GM23248 (cell line): ENCODE measurements at places on chromosomes 12 and 14. TPM values are rescaled to one million over a fixed set of nuclear protein-coding genes. Genes with fewer than 3 reads are reported as not detected.

GRCh38 chr12:29534935-29535334 is 37.4 kb upstream of the OVCH1 start:
- no peak for DNase-seq

Gene LMNTD1
- total RNA-seq = 0.13 and 0.43 TPM in 2 replicates

DNA sequence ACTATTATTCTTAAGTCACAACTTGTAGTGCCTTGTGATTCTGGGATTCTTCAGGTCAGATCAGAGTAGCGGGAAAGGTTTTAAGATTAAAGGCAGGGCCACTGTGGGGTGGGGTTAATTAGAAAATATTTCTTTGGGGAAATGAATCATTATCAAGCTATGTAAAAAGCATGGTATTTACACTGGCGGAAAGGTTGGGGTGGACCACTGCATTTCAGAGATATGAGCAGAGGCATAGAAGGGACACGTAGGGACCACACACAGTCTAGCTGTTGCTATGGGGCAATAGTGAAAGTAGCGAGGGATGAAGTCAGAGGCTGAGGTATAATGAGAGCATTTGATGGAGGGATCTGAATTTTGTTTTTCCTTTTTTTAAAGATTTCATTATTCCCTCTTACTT is 31.7 kb upstream of the KCNH3 start:
- DNase-seq = peak; percentile 79

- DNase-seq = peak; percentile 45
Measured at GRCh38 chr12:123712780-123713319, 697 bp downstream of the ATP6V0A2 start.

GRCh38 chr12:6241495-6241894 is 41.3 kb downstream of the CD9 start:
- DNase-seq = no peak

DNA sequence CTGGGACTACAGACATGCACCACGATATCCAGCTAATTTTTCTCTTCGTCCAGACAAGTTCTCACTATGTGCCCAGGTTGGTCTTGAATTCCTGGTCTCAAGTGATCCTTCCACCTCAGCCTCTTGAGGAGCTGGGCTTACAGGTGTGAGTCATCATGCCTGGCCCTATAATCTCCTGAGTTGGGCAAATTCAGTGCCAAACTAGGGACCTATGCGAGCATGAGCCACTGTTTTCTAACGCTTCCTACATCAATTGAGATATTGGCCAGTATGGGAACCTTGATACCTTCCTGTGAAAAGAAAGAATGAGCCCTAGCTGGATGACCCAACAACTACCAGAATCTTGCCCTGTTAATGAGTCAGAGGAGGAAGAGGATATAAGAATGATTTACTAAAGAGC is 585.2 kb downstream of the C12orf50 start:
- peak; percentile 2 for DNase-seq

GRCh38 chr14:38512236-38512635 is 256.3 kb upstream of the CLEC14A start:
- DNase-seq = no peak

Gene IL26
- total RNA-seq = not detected in 2 replicates

Gene SDR9C7
- total RNA-seq = not detected in 2 replicates

GRCh38 chr12:104749545-104749944 is 208.5 kb downstream of the SLC41A2 start:
- DNase-seq = no peak

Gene TAC3
- not detected in 2 replicates for total RNA-seq

Gene C12orf60
- total RNA-seq = 1.2 and 2.3 TPM in 2 replicates

Gene FRMD6
- 795 and 861 TPM in 2 replicates for total RNA-seq

GRCh38 chr14:97379091-97379531 is 581.9 kb downstream of the VRK1 start:
- DNase-seq = no peak

DNA sequence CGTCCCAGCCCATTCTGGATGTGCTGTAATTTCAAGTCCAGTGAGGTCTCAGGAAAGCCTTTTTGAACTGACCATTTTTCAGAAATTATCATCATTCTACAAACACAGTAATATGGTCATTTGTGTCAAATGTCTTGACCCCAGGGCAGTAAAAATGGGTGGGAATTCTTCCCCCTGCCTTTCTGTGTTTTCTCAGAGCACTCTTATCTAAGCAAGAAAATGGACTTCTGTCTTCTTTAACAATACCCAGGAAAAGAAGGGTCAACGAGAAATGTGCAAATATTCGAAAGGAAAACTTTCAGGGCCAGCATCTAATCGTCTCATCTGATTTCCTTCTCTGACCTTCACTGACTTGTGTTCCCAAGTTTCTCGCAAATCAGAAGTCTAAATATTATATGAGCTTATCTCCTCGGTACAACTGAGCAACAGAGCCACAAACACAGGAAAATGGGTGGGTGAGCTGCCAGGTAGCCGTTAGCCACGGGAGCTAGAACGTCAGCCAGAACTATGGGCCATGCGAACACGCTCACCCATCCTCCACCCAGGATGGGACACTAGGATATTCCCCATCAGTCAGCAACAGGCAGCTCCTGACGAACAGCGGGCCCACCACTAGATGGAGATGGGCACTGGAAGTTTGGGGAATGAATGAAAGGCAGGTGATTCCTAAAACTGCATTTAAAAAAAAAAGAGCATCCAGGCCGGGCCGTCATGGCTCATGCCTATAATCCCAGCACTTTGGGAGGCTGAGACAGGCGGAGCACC is 57.1 kb downstream of the VWF start:
- peak; percentile 53 for DNase-seq

Gene TMEM63C
- not detected in 2 replicates for total RNA-seq

- DNase-seq = peak; percentile 76
Measured at GRCh38 chr14:44803239-44803905, 158.4 kb downstream of the KLHL28 start.

DNA sequence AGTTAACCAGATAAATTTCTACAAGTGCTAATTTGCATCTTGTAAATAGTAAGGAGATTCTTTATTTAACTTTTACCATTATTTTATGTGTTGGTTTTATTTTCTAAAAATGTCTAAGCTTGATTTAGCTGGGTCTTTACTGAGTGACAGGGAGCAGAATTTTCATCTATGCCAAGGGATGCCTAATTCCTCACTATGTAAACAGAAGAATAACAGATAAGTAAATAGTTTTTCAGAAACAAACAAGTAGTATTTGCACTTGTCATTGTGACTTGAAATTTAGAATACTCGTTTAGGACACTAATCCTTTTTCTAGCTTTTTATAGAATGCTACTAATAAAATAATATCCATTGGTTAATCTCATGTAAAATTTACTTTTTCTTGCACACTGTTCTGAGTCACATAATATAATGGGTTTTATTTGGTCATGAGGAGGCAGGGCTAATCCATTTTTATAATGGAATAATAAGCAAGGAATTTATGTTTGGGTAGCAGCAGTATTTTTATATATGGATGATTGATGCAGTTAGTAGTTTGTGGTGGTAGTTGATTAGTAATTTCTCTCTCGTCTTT is 746.5 kb downstream of the SLC6A15 start:
- DNase-seq = no peak

- no peak for DNase-seq
Measured at GRCh38 chr12:52291267-52291935, at the start of gene KRT81. KRT81 (minus strand) TSS chr12:52291534; CDS start chr12:52291465, 69 bp downstream.

Gene CISTR
- not detected in 2 replicates for total RNA-seq

DNA sequence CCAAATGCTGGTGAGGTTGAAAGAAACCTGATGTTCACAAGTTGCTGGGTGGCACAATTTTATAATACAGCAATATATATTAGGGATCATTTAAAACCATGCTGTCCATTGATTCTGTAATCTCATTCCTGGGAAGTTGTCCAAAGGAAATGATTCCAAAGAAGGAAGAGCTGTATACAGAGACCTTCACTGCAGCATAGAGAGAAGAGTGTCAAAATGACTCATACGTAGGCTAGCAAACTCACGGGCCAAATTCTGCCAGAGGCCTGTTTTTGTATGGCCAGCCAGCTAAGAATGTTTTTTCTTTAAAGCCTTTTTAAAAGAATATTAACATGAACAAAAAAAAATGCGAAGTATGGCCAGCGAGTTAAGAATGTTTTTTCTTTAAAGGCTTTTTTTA is 69.2 kb upstream of the MED13L start:
- peak; percentile 92 for DNase-seq

- DNase-seq = no peak
Measured at GRCh38 chr14:79658221-79658620, 553.1 kb downstream of the DIO2 start.

Gene NEUROD4
- total RNA-seq = not detected in 2 replicates

GRCh38 chr14:95460647-95461478 is 55.6 kb downstream of the SYNE3 start:
- peak; percentile 94 for DNase-seq

DNA sequence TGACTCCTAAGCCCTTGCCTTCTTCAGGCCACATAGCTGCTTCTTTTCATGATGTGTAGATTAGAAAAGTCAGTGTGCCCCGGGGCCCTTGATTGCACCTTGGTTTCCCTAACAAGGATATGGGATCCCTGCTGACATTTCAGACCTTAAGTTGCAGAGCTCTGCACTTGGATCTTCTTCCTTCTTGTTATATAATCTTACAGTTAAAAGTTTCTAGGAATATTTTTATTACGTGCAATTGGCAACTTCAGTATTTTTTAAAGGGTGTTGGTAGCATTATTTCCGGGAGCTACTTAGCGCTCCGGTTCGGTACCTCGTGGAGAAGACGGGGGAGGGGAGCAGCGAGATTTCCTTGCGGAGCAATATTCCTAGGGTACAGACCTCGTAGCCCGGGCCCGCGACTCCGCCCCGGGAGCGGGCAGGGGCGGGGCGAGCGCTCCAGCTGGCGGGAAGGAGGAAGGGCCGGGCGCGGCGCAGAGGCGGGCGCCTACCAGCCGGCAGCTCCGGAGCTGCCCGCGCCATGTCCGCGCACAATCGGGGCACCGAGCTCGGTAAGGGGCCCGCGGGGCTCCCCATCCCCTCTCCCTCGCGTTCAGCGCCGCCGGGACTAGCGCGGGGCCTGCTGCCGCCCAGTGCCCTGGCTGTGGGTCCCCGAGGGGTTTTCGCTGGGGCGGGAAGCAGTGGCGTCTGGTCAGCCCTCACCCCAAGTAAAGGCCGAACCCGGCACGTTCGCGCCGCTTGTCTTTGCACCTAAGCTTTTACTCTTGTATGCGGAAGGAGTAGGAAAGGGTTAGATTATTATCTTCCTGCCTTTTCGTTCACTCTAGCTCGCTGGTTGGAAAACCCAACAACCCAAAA is at the start of gene DERA:
Gene DERA (plus strand): TSS at position 469 of the 858 bp plus-strand sequence. CDS start 52 bp downstream, at position 521.
- peak; percentile 88 for DNase-seq

GRCh38 chr12:66500841-66501240 is 178.0 kb downstream of the GRIP1 start:
- DNase-seq = no peak

GRCh38 chr12:65666876-65667275 is 157.4 kb upstream of the HMGA2 start:
- DNase-seq = peak; percentile 50

Gene SLC7A7
- total RNA-seq = 0.65 and 0.89 TPM in 2 replicates

DNA sequence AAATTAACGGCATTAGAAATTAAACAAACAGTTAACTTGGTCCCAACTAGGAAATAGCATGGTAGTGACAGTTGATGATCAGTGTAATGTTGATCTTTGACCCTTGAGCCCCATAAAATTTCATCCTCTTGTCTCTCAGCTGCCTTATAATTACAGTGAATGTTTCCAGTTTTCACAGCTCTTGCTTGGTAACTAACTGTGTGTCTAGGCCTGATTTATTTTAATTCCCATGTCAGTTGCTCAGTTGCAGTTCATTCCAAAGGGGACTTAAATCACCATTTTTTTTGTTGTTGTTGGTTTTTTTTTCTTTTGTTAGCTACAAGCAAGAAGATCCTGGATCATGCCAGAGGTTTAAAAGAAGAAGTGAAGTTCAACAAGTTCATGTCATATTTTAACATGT is 1883.7 kb upstream of the FLRT2 start:
- no peak for DNase-seq

DNA sequence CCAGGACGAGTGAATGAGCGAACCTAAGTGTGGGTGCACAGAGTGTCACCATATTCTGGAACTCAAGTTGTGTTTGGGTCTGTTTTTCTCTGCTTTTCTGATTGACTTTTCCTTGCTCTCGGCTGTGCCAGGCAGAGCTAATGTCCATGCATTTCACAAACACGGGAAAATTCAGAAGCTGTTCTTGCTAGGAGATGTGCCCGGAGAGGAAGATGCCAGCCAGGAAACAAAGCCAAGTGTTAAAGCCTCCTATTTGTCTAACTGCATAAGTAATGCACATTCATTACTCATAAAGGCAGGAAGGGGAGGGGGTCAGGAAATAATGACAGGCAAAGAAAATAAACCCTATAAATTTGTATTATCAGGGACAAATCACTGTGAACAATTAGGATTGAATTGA is 250.4 kb upstream of the SFSWAP start:
- no peak for DNase-seq

- no peak for DNase-seq
Measured at GRCh38 chr12:93029091-93029490, 100.0 kb upstream of the EEA1 start.

- DNase-seq = no peak
Measured at GRCh38 chr14:55766071-55766470, 186.1 kb downstream of the KTN1 start.

DNA sequence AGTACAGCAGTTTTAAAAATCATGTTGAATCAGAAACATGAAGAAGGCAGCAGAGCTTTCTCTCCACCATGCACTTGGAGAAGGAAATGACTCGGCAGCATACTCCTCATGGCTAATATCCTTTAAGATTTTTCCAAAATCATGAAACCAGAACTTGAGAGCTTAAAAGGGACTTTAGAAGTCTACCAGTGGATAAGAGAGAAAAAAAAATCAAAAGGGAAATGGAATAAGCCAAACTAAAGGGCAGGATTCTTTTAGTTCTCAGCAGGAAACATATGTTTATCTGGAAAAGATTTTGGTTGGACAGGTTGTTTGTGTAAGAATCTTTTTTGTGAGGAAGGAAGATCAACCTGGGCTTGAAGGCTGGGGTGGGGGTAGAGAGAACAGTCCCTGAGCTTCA is 111.8 kb downstream of the PRKCH start:
- no peak for DNase-seq

Gene LUM
- total RNA-seq = 556 and 573 TPM in 2 replicates

- DNase-seq = no peak
Measured at GRCh38 chr12:54932038-54932437, 52.5 kb downstream of the TESPA1 start.
